ENCODE measurements at places on chromosomes 5 and 9.

DNA sequence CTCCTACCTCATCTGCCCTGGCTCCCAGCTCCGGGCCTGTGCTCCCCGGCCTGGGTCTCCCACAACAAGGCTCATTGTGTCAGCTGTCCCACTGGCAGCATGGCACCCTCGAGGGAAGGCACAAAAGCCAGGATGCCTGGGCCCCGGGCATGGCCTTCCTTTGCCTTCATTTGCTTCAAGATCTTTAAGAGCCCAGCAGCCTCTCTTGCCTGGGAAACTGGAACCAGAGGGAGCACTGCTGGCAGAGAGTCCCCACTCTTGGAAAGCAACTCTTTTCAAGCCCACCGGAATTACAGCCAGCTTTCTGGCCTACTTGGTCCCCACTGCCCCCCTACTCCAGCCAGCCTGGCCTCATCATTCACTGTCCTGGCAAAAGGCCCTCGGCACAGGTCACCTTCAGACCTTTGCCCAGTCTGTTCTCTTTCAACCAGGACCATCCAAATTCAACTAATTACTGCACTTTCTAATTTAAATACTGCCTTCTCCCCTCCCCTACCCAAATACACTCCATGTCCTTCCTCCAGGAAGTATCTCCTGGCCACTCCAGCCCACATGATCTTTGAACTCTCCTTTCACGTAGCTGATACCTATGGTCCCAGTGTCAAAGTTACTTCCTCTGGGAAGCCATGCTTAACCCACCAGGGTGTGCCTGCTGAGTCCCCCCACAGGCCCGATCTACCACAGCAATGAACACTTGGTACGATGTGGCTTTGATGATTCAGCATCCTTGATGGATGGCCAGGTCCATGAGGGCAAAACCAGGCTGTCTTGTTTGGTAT is 8.9 kb downstream of the ZER1 start:
- DNase-seq: no peak

DNA sequence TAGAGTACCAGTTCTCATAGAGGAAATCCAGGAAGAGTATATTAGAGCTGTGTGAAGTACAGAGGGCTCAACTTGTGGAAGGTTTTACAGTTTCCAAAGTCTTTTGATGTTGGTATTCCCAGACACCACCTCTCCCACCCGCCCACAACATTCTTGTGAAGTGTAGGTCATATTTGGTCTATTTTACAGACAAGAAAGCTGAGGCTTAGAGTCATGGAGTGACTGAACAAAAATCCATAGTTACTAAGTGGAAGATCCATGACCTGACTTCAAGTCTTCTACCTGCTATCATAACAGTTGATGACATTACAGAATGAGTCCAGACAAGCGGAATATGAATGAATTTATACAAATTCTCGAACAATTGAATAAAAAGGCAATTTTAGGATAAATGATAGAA is 187.1 kb upstream of the RPS23 start:
- no peak for DNase-seq

- DNase-seq: peak; percentile 50
Observed at GRCh38 chr5:133423618-133424282, 188.6 kb downstream of the FSTL4 start.

- DNase-seq: no peak
Observed at GRCh38 chr9:131748411-131748955, 8.6 kb upstream of the RAPGEF1 start.

GRCh38 chr5:76601470-76601869 is 21.7 kb downstream of the F2RL2 start:
- DNase-seq: peak; percentile 60

GRCh38 chr9:131018621-131019020 is 9.6 kb downstream of the LAMC3 start:
- DNase-seq: no peak

Data from muscle of arm (tissue), 14 donors.